Activated CD8-positive, alpha-beta memory T cell treated with anti-CD3 and anti-CD28 coated beads for 1 hour (primary cell): ENCODE measurements at places on chromosomes 5 and 9.

DNA sequence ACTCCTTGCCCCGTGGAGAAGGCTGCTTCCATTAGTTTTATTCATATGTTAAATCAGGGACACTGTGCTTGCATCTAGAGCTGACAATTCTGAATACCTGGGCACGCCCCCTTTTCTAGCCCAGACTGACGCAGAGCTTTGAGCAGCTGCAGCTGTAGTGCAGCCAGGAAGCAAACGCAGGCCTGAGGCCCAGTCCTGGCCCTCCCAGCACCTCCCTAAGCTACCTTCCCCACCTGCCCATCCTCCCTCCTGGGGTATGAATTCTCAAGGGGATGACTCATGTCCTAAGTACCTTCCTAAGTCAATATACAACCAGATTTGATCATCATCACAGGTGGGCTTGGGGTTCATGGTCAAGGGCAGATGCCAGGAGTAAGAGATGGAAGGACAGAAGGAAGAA, 3.5 kb downstream of the PHF19 start:
- no peak for DNase-seq

GRCh38 chr5:135521964-135522363, 13.8 kb downstream of the NEUROG1 start:
- no peak for DNase-seq

GRCh38 chr5:177097016-177097985, 10.6 kb downstream of the FGFR4 start:
- DNase-seq = no peak

GRCh38 chr5:143755966-143756365, 56.0 kb upstream of the HMHB1 start:
- no peak for DNase-seq

DNA sequence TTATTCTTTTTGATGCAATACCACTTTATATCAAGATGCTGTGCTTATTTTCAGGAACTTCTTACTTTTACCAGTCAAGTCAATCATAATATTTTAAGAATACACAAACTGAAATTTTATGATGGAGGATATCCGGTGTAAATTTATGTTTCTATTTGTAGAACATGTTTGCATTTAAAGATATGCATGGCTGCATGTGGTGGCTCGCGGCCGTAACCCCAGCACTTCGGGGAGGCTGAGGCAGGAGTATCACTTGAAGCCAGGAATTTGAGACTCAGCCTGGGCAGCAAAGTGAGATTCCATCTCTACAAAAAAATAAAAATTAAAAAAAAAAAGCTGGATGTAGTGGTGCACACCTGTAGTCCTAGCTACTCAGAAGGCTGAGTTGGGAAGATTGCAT, 73.5 kb upstream of the ALDH1A1 start:
- no peak for DNase-seq

DNA sequence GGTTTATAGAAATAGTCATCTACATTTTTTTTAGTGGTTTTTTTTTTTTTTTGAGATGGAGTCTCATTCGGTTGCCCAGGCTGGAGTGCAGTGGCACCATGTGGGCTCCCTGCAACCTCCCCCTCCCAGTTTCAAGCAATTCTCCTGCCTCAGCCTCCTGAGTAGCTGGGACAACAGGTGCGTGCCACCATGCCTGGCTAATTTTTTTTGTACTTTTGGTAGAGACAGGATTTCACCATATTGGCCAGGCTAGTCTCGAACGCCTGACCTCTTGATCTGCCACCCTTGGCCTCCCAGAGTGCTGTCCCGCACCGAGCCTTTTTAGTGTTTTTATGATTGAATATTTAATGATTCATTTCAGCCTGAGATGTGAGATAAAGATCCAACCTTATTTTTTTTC, 27.3 kb downstream of the ANKRD33B start:
- DNase-seq = no peak

GRCh38 chr5:124234022-124234769, 512.2 kb downstream of the ZNF608 start:
- DNase-seq = no peak

DNA sequence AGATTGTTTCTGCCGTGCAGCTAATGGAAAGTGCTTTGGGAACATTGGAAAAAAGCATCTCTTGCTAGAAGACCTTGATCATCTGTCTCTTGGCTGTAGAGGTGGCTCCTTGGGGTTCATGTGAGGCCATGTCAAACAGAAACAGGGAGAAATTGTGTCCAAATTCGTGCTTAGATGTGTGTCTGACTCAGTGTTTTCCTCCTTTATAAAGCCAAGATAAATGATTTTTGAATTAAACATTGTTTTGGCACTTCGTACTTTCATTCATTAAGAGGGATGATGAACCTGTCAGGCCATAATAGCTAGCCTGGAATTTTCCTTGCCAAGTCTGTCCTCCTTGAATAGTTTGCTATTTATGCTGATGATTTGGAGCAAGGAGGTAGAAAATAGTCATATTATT, 143.8 kb downstream of the FBXL7 start:
- DNase-seq = no peak

GRCh38 chr5:179960204-179960831, 52.6 kb upstream of the TBC1D9B start:
- no peak for DNase-seq

GRCh38 chr9:114850871-114851270, 45.0 kb upstream of the TNFSF15 start:
- no peak for DNase-seq

- no peak for DNase-seq
Observed at GRCh38 chr9:137069508-137070091, 757 bp downstream of the SAPCD2 start.

DNA sequence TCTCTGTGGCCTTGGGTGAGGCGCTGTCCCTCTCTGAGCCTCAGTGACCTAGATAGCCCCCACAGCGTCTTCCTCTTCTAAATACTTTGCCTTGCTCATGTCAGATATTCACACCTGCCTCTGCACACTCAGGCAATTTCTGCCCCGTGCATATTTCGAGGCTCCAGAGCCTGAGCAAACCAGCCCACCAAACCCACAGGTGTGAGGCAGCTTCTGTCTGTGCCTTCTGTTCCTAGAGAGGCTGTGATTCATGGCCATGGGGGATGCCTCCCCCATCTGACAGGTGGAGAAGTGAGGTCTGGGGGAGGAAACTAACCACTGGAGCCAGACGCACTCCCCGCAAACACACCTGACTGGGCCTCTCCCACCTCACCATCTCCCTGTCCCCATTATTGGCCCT, 42.7 kb upstream of the CPLX2 start:
- no peak for DNase-seq

GRCh38 chr5:2187687-2188086, 305.0 kb upstream of the IRX4 start:
- no peak for DNase-seq

DNA sequence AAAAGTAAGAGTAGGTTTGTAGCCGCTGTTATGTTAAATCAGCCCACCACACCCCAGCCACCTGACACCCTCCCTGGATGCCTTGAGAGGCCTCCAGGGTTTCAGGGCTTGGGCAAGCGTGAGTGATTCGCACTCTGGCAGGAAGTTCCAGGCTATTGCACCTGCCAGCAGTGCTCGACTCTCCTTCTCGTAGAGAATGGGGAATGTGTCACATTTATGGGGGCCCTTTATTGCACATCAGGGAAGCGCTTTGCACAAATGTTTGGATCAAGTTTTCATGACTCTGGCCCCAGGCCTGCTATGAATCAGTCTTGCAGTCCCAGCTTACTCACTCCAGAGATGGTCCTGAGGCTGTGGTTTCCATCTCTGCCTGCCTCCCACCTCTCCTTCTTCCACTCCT, 66.1 kb upstream of the ADRA1B start:
- no peak for DNase-seq

- DNase-seq = no peak
Observed at GRCh38 chr5:31225118-31225517, 31.6 kb downstream of the CDH6 start.

DNA sequence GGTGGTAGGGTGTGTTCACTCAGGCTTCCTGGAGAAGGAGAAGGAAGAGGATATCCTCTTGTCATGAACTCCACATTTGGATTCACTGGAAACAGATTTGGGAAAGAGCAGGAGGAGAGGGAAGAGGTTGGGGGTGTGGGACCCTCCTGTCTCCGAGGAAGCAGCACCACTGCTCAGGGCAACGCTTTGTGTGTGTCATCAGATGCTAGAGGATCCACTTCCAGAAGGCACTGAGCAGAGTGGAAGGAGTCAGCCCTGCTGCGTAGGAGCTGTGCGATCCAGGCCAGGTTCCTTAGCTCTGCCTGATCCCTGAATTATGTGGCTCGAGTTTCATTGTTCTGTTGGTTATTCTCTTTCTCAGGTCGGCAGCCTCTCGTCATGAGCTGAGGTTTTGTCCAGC, 37.3 kb upstream of the TJP2 start:
- DNase-seq = no peak

DNA sequence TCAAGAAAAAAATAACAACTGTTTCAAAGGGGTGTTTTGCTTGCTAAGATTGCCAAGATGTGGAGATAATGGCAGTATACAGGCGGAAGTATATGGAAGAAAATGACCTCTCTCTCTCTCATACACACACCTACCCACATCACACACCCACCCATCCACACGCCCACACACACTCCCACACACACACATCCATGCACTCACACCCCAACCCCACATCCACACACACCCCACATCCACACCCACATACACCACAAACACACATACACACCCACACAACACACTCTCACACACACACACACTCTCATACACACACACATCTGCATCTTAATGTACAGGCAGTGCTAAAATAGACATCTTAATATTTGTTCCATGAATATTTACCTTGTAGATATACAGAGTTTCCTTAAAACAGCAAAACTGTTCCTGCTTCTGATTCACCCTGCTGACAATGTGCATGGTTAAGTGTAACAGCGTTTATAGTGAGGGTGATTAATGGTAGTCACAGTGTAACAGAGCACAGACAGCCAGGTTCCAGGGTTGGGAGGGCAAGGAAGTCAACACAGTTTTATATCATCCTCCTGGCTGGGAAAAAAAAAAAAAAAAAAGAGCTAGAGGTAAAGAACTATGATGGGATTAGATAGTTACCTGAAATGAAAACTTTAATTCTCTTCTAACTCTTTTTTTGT, 8.3 kb downstream of the BHMT2 start:
- DNase-seq = no peak

DNA sequence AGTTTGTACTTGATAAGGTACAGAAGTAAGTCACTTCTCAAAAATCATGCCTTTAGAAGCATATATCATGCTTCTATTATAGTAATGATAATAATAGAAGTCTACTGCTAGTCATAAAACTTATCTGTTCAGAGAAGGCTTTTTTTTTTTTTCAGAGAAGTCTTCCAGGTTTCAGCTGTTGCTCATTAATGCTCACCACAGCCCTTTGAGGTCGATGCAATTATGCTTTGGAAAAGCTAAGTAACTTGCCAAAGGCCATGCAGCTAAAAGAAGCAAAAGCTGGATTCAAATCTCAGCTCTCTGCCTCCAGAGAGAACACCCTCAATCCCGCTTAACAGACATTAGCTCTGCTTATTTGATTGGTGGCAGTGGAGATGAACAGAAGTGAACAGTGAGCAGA, 150.8 kb downstream of the DOCK8 start:
- no peak for DNase-seq

DNA sequence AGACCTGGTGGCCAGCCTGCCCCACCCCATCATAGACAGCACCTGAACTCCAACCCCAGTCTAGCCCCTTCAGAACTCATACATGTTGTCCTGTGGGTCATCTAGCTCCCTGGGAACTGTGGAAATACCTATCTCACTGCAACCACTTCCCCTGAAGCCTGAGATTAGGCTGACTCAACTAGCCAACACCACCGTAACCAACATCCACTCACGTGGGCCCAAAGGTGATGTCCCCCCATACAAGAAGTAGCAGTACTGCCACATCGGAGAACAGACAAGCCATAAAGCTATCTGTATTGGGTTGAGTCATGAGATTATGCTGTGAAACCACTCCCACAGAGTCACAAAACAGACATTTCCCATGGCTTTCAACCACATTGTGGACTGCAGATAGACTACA, 46.6 kb downstream of the OSMR start:
- DNase-seq = no peak

GRCh38 chr5:180424094-180424493, 70.1 kb upstream of the CNOT6 start:
- DNase-seq = no peak

- no peak for DNase-seq
Observed at GRCh38 chr9:107018861-107019545, 156.0 kb downstream of the ZNF462 start.

DNA sequence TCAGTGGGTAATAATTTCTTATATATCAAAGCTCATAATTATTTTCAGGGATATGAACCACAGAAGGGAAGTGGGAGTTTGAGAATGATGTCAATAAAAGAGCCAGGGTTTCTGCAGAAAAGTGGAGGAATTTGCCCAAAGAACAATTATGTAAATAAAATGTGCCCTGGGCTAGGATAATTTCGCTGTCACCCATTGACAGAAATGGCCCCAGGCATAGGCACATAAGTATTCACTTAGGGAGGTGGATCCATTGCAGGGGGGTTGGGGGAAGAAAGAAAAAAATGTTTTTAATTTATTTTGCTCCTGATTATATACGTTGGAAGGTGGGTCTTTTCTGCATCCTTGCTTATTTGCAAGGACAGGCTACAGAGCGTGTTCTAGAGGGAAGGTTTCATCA, 135.1 kb upstream of the IRX2 start:
- no peak for DNase-seq

DNA sequence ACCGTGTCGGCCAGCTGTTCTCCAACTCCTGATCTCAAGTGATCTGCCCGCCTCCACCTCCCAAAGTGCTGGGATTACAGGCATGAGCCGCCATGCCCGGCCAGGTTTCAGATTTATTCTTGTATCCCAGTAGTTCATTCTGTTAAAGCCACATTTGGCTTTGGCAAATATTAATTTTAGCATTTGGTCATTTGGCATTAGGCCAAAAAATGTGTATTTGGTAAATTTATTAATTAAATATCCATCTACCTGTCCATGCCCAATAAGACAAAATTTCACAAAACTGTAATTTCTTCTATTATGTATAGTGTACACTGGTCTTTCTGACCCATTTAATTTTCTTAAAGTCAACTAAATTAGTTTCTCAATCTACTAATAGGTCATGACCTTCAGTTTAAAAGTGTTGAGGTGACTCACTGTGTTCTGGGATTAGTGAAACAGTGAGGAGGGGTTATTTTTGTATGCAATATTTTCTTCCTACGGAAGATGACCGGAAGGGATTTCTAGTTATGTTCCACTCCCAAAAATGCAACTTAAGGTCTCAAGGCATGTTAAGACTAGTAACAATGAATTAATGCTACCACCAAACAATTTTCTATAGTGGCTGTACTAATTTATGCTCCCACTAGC, 21.0 kb downstream of the OSTF1 start:
- no peak for DNase-seq

DNA sequence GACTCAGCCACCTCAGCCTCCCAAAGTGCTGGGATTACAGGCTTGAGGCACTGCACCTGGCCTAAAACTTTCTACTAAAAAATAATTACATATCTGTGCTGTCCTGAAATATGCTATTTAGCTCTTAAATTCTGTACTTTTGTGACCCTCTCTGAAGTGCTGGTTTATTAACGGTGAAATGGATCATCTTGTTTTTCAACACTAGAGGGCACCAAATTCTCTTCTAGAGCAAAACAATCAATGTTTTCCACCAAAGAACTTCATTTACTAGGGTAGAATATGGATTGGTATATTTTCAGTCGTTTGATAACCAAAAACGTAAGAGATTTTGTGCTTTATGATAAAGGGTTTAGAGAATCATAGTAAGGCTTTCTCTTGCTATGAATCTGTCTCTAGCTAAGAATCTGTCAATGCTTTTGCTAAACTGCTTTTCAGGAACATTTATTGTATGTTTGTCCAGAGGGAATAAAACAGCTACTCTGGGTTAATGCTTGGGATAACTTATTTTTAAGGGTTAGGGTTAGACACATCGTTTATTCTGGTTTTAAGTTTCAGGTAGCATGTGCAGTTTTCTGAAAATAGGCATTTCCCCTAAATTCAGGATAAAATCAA, 63.6 kb downstream of the RNF180 start:
- no peak for DNase-seq
